Head of caudate nucleus (tissue), 42 donors: ENCODE measurements at places on chromosomes 12 and 14.

GRCh38 chr12:89878950-89879349 is 170.3 kb upstream of the ATP2B1 start:
- DNase-seq = no peak

- no peak for DNase-seq
Observed at GRCh38 chr12:26979733-26980132, 34.5 kb downstream of the TM7SF3 start.

GRCh38 chr12:1213618-1214205 is 222.7 kb downstream of the ERC1 start:
- no peak for DNase-seq

- DNase-seq = no peak
Observed at GRCh38 chr12:71746974-71747611, 7.6 kb upstream of the RAB21 start.

DNA sequence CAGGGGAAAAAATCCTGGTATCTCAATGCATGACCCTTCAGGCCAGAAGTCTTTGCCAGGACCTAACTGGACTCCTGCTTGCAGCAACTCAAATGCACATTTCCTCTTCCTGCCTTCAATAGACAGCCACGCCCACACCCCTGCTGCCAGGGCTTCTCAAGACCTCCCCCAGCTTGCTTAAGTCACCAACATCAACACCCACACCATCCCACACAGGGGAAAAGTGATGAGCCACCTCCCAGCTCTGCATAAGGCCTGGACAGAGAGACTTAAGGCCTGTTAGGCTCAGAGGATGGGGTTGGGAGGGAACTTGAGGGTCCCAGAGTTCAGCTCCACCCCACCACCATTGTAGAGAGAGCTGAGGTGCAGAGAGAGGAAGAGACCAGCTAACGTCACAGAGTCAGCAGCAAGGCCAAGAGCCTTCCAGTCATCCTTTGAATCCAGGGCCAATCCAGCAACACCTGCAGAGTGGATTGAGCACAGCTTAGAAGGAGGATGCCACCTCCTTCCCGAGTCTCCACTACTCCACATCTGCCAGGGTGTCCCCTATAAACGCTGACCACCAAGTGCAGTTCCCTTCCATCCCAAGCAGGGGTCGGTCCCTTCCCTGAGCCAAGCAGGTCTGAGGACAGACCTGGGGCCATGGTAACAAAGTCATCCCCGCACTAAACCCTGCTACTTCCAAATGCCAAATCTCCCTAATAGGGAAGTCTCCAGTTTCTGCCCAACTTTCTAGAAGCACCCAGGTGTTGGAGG is 50.0 kb downstream of the KDM2B start:
- DNase-seq = no peak

- DNase-seq = no peak
Observed at GRCh38 chr14:76373456-76373855, 2.5 kb upstream of the ESRRB start.

DNA sequence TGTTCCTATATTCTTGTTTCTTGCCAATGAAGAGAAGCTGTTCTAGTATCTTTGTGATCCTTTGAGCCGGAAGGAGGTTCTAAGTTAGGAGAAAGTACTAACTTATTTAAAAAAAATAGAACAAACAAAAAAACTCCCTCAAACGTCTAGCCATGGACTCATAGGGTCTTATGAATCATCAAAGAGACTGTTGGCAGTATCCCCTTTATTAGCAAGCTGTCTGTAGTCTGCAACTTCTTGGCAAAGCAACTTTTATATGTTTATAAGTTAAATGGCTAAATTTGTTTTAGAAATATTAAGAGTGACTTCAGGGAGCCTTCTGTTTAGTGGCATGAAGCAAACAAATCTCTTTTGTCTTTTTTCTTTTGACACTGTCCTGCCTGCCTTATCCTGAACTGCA is 291.9 kb downstream of the FUT8 start:
- DNase-seq = no peak

- no peak for DNase-seq
Observed at GRCh38 chr12:93407054-93407962, 29.6 kb downstream of the NUDT4 start.

DNA sequence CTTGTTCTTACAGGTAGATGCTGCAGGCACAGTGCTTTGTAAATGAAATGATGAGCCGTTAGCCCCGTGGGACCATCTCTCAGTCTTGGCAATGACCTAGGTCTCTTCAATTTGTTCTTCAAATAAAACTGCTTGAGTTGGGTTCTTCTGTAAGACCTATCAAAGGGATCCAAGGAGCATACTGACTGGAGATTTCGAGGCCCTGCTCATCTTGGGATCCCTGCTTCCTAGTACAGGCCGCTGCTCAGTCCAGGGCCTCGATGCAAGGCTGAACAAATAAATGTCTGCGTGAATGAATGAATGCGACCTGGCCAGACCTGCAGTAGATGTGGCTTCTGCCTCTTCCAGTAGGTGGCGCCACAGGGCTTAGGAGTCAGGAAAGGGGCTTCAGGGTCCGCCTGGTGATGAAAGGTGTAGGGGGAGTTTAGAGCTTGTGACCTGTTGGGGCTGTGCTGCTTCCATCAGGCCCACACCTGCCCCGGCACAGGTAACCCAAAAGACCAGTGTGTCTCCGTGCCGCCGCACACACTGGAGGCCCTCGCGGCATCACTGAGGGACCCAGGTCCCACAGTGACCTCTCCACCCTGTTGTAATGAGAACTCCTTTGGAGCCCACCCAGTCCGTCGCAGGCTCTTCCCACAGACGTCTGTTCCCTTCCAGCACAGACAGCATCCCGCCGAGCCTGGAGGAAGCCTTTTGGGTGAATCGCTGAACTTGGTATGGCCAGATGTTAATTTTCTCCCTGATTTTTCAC is 4.4 kb downstream of the CACNA1C start:
- peak; percentile 67 for DNase-seq

GRCh38 chr14:89357655-89358297 is 59.3 kb downstream of the FOXN3 start:
- no peak for DNase-seq

GRCh38 chr12:127822809-127823411 is 444.1 kb upstream of the TMEM132C start:
- DNase-seq = no peak

DNA sequence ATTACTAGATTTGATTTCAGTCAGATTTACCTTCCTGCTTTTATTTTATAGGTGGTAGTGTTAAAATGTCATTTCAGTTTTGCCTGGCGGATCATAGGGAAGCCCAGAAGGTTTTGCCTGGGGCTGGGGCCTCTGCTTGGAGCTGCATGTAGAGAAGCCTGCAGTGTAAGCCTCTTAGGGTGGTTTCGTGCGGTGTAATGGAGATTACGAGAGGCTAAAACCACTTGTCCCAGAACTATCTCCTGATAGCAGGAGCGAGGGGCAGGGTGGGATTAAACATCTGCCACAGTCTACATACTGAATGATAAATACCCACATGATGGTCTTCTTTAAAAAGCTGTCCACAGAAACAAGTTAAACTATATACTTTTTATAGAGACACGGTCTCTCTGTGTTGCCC is 35.0 kb upstream of the DICER1 start:
- DNase-seq = no peak

- DNase-seq = peak; percentile 88
Observed at GRCh38 chr12:124537525-124538193, 29.8 kb downstream of the NCOR2 start.

DNA sequence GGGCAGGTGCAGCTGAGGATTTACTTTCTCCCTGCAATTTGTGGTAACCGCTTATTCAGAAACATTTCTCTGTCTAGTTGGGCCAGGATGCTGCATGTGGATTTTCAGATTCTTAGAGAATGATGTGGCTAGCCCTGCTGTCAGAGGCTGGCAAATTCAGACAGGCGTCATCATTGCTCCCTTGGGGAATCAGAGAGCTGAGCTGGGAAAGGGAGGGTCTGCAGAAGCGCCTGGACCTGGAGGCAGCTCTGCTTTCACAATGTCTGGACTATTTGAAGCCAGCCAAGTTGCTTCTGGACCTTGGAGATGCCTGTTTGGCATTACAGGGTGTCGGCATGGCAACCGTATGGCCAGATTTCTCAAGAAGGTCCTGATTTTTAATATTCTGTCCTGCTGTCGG is 3.4 kb downstream of the GALNT16 start:
- no peak for DNase-seq

GRCh38 chr12:77630790-77631445 is 199.8 kb upstream of the NAV3 start:
- no peak for DNase-seq

GRCh38 chr12:100138048-100138802 is 4.4 kb downstream of the BLTP3B start:
- DNase-seq = no peak

GRCh38 chr12:93336291-93336741 is 41.4 kb upstream of the NUDT4 start:
- DNase-seq = no peak

- no peak for DNase-seq
Observed at GRCh38 chr12:96698521-96698920, 208.5 kb upstream of the NEDD1 start.

GRCh38 chr14:67242168-67242420 is 859 bp downstream of the PALS1 start:
- no peak for DNase-seq

DNA sequence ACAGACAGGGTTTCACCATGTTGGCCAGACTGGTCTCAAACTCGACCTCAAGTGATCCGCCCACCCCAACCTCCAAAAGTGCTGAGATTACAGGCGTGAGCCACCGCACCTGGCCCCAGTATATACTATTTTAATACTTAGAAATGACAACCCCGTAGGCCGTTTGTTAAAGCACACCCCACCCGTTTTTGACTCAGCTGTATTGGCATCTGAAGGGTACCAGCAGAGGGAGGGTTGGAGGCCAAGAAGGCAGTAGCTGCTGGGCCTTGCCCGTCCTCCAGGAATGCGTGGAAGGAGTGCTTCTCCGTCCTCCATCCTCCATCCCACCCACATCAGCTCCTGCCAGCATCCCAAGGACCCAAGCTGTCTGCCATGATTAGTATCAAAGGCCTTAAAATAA is 6.3 kb upstream of the NIN start:
- no peak for DNase-seq

GRCh38 chr14:24613747-24614146 is 4.3 kb upstream of the GZMH start:
- no peak for DNase-seq

GRCh38 chr12:89040146-89040964 is 311.9 kb downstream of the DUSP6 start:
- no peak for DNase-seq

DNA sequence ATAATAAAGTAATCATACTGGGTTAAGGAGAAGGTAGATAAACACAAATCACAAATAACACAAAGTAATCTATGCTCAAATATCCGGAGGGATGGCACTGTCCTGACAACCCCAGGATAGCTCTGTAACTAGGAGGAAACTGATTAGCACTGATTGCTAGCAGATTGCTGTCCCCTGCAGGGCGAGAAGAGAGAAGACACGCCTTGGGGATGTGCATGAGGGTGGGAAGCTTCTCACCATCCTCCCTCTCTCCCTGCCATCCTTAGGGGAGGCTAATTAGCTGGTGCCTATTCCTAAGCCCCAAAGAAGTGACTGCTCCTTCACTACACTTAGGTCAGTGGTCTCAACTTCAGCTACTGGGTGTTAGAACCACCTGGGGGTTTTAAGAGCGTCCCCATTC is 27.0 kb upstream of the TMEM260 start:
- no peak for DNase-seq

GRCh38 chr14:56196274-56196673 is 78.1 kb downstream of the PELI2 start:
- DNase-seq = no peak

DNA sequence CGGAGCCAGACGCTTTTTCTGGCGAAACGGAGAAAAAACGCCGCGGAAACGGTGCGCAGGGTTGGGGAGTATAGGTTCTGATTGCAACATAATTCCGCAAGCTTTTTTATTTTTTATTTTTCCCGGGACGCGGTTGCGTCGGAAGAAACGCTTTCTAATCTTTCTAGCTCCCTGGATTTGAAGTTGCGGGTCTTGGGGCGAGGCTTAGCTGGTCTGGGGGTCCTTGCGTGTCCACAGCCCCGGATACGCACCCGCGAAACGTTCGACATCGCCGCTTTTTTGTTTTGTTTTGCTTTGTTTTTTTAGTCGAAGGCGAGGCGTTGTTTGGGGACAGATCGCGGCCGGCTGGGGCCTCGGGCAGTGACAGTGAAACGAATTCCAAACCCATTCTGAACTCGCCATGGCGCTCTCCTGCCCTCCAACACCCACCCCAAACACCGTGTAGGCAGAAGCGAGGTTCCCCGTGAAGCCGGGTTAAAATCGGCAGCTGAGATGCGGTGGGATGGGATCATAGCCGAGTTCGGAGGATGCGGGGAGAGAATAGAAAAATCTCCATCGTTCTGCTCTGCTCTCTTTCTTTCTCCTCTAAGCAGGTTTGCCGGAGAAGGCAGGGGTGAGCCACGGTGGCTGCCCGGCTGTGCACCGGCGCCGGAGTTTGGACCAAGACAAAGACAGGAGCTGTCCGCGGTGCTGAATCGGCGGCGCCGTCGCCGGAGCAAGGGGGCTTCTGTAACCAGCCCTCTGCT is 8.1 kb upstream of the LHX5 start:
- DNase-seq = peak; percentile 46

- no peak for DNase-seq
Observed at GRCh38 chr12:57240926-57241401, 10.0 kb downstream of the STAC3 start.

GRCh38 chr12:89497467-89497866 is 27.1 kb downstream of the GALNT4 start:
- no peak for DNase-seq

GRCh38 chr12:107277855-107278254 is 184.5 kb upstream of the CRY1 start:
- DNase-seq = no peak

GRCh38 chr12:120693848-120694247 is 6.9 kb downstream of the MLEC start:
- DNase-seq = no peak

DNA sequence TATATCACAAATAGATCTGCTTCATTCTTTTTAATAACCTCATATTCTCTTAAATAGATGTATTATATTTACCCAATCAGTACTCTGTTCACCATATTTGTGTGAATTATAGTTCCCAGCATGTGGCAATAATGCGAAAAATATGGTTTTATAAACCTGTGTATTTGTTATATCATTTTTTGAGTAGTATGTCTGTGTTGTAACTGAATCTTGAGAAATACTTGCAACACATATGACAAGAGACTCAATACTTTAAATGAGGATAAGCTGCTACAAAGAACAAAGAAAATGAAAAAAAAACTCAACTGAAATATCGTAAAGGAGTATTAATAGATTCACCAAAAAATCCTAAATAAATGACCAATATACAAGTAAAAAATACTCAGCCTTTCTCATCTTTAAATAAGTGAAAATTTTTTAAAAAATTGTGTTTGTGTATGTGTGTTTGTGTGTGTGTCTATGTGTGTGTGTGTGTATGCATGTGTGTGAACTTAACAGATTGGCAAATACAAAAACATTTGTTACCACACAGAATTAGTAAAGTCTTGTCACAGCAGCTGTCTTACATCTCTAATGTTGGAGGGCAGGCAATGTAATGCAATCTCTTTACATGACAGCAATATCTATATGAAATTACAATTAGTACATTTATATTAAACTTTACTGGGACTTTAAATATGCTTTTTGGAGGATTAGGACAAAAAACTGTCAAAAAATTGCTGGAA is 441.9 kb upstream of the MGAT4C start:
- no peak for DNase-seq
